ENCODE measurements at places on chromosomes 13 and 19.

GRCh38 chr19:35702223-35703012, 1.9 kb upstream of the ZBTB32 start:
- no peaks in the 10 kb centered on the region for H3K27me3 ChIP-seq
- peak overlapping the region; percentile 81 for H3K27ac ChIP-seq

DNA sequence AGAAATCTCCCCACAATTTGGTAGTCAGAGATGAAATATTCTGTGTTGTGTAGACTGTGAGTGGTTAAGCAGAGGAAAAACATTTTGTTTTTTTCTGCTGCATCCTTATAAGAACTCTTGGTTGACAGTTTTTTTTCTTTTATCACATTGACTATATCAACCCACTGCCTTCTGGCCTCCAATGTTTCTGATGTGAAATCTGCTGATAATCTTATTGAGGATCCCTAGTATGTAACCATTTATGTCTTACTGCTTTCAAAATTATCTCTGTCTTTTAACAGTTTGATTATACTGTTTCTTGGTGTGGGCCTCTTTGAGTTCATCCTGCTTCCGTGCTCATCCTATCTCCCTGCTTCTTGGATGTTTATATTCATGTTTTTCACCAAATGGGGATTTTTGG, 316.9 kb downstream of the MTUS2 start:
- no peaks in the 10 kb centered on the region for H3K27me3 ChIP-seq
- no peaks in the 10 kb centered on the region for H3K4me1 ChIP-seq
- H3K27ac ChIP-seq = no peak overlapping the region
- DNase-seq = no peak
- no peaks in the 10 kb centered on the region for H3K36me3 ChIP-seq

- no peak overlapping the region for H3K27ac ChIP-seq
- H3K36me3 ChIP-seq = no peaks in the 10 kb centered on the region
- DNase-seq = no peak
These were observed 45.4 kb upstream of the MYCBP2 start for GRCh38 chr13:77372275-77372674.

- no peaks in the 10 kb centered on the region for H3K27me3 ChIP-seq
- H3K36me3 ChIP-seq = no peaks in the 10 kb centered on the region
- no peak for DNase-seq
- no peak overlapping the region for H3K27ac ChIP-seq
- no peaks in the 10 kb centered on the region for H3K4me1 ChIP-seq
These were observed 25.7 kb downstream of the CCDC70 start for GRCh38 chr13:51887468-51887867.

DNA sequence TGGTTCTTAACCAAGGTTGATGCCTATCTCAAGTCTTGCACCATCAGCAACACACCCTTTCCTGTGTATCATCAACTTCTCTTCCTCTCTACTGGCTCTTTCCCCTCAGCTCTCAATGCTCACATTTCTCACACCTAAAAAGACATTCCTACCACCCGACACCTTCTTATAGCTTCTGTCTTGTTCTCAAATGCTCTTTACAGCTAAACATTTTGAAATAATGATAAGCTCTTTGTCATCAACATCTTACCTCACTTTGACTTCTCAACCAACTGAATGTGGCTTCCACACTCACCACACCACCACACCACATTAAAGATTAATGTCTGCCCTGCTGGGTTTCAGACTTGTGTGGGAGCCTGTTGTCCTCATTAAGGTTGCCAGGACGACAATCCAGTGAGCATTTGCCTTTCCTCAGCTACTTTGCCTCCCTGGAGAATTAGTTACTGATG, 67.8 kb downstream of the RXFP2 start:
- H3K27me3 ChIP-seq = no peaks in the 10 kb centered on the region
- H3K36me3 ChIP-seq = no peaks in the 10 kb centered on the region
- no peak overlapping the region for H3K27ac ChIP-seq
- H3K4me3 ChIP-seq = no peak overlapping the region

DNA sequence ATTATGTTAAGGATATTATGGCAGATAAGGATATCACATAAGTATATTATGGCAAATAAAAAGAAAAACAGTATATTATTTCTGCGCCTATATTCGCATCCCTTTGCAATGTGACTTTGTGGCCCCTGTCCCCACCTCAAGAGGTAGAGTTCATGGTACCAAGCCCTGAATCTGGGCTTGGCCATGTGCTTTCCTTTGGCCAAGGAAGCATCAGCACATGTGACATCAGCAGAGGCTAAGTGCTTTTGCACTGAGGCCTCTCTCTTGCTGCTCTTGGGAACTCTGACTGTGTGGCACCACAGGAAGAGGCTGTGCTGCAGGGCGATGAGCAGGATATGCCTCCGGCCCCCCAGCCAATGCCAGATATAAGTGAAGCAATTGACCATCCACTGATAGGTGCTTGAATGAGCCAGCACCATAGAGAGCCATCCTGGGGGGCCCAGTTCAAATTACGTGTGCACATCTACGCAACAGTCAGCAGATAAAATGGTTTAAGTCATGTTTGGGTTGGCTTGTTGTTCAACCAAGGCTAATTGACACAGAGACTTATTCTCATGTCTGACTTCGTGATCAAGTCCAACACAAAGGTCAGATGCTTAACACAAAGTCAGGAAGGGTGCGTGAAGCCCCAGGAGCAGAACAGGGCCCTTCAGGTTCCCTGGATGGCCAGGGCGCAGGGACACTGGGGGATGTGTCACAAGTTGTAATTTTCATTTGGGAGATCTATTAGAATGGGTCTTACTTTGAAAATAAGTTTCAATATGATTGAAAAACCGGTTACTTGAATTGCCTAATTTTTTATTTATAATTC, 173.3 kb downstream of the COL4A1 start:
- no peak overlapping the region for H3K27ac ChIP-seq
- no peaks in the 10 kb centered on the region for H3K36me3 ChIP-seq
- H3K4me1 ChIP-seq = peaks cover 19% of the 10 kb centered on the region
- H3K4me3 ChIP-seq = no peak overlapping the region
- no peak for DNase-seq
- no peaks in the 10 kb centered on the region for H3K27me3 ChIP-seq

DNA sequence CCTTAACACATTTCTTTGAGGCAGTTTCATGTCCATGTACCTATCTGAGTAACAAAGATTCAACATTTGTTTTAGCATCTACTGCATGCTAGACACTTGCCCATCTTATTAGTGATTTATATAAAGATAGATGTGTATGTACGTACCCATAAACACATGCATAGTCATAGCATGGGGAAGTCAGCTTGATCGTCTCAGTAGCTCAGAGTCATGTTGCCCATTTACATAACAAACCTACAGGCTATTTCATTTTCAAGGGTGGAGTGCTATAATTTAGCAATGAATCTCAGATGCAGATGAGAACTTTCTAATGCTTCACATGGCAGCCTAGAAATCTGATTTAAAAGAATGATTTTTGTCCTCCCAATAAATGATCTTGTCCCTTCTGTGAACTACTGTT, 23.5 kb downstream of the FLT1 start:
- no peak overlapping the region for H3K4me3 ChIP-seq
- no peaks in the 10 kb centered on the region for H3K36me3 ChIP-seq
- no peak for DNase-seq
- no peaks in the 10 kb centered on the region for H3K4me1 ChIP-seq

DNA sequence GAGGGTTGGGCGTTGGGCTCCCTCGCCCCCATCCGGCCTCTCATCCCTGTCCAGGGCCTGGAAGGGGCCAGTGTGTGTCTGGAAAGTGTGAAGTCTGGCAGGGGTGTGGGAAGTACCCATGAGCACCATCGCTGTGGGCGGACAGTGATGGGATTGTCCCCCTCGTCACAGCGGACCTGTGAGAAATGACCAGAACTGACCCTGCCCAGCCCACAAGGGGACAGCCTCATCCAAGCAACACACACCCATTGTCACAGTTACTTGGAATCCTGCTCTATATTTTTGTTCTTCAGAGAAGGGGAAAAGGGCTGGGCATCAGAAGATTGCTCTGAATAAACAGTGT, 18.6 kb downstream of the MCF2L start:
- DNase-seq = no peak
- no peaks in the 10 kb centered on the region for H3K36me3 ChIP-seq
- no peak overlapping the region for H3K27ac ChIP-seq
- peaks cover 48% of the 10 kb centered on the region for H3K4me1 ChIP-seq
- no peaks in the 10 kb centered on the region for H3K27me3 ChIP-seq

DNA sequence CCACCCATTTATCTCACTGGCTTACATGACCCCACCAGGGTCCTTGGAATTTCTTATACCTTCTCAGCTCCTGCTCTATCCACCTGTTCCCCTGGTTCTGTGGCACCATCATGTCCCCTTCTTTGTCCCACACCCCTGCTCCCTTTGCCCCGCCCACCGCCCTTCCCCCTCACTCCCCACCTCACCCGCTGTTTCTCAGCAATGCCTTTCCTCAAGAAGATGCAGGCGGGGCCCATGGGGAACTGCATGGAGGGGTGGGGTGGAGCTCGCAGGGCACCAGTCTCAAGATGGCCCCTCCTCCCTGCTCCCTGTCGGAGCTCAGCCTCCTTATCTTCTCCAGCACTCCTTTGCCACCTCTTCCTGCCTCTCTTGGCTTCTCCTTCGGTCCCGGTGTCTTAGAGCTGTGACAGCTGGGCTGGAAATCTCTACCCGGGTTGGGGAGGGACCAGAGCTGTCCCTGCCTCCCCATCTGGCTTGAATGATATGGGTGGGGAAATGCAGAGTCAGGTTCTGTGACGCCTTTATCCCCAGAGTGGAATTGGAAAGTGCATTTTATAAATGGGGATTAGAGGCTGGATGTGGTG, at the start of gene CABP5:
CABP5 (minus strand) TSS at position 405 of the 584 bp plus-strand sequence; CDS start at position 248, 157 bp downstream.
- peaks cover 15% of the 10 kb centered on the region for H3K36me3 ChIP-seq
- peaks cover 31% of the 10 kb centered on the region for H3K27me3 ChIP-seq
- no peak for DNase-seq
- H3K4me3 ChIP-seq = no peak within 1 kb of the TSS

GRCh38 chr13:21846605-21847004, 175.7 kb downstream of the FGF9 start:
- no peaks in the 10 kb centered on the region for H3K36me3 ChIP-seq
- no peak overlapping the region for H3K27ac ChIP-seq
- DNase-seq = no peak

DNA sequence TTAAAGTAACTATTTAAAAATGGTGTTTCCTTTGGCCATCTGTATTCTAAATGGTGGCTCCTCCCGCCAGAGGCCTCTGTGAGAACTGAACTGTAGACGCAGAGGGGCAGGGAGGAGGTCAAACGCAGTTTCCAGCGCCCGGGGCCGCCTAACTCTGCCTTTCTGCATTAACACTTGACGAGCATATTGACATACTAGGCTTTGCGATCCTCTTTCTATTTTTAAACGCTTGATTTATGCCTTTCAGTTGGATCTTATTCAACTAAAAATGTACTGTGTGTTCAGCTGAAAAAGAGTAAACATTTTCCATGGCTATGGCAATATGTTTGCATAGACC, 74.7 kb downstream of the SPACA7 start:
- H3K4me3 ChIP-seq = no peak overlapping the region
- peaks cover 40% of the 10 kb centered on the region for H3K27me3 ChIP-seq
- H3K36me3 ChIP-seq = no peaks in the 10 kb centered on the region
- no peak overlapping the region for H3K27ac ChIP-seq

DNA sequence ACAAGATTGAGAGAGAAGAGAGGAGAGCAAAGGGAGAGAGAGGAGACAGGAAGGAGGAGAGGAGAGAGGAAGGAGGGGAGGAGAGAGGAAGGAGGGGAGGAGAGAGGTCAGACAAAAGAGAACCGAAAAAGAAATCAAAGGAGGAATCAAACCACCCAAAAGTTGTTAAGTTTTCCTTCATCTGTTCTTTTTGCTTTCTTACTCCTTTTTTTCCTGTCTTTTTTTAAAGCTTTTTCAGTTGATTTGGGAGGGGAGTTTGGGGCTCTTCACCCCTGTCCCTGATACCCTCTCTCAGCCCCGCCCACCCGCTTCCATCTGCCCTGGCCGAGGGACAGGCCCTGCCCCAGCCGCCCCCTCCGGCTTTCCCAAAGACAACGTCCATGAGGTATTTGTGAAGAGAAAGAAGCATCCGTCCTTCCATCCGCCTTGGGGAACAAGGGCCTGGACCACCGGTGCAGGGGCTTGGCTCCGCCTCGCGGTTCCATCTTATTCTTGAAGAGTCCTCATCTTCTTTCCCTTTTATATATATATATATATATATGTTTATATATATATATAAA, 13.3 kb downstream of the ZNF574 start:
- H3K4me1 ChIP-seq = peaks cover 24% of the 10 kb centered on the region
- H3K36me3 ChIP-seq = peaks cover 5% of the 10 kb centered on the region
- no peaks in the 10 kb centered on the region for H3K27me3 ChIP-seq
- DNase-seq = no peak
- no peak overlapping the region for H3K4me3 ChIP-seq
- peak overlapping the region; percentile 49 for H3K27ac ChIP-seq

GRCh38 chr13:79904581-79904980, 423.6 kb downstream of the NDFIP2 start:
- H3K4me1 ChIP-seq = no peaks in the 10 kb centered on the region
- no peaks in the 10 kb centered on the region for H3K36me3 ChIP-seq
- H3K4me3 ChIP-seq = no peak overlapping the region
- H3K27me3 ChIP-seq = no peaks in the 10 kb centered on the region

- DNase-seq = peak; percentile 81
- peaks cover 12% of the 10 kb centered on the region for H3K4me1 ChIP-seq
- no peaks in the 10 kb centered on the region for H3K36me3 ChIP-seq
- no peak overlapping the region for H3K4me3 ChIP-seq
- no peak overlapping the region for H3K27ac ChIP-seq
These were observed 170.6 kb downstream of the FLT1 start for GRCh38 chr13:28324181-28324789.

DNA sequence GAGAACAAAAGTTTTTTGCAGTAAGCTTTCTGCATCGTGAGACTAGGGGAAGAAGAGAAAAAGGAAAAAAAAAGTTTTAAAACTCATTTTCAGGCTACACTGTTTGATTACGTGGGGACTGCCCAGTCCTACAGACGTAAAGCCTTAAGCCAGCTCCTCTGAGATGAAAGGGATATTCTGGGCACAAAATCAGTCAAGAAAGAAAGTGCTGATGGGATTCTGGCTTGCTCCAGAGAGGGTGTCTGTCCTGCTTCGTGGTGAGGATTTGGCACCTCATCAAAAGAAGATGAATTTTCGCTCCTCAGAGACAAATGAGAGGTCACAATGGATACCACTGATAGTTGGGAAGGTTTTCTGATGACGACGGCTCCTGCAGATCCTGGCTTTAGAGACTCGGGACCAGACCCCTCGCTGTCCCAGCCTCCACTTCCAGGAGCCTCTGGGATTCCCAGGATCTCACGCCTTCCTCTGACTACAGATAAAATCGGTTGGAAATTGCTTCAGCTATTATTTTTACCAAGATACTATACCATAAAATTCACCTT, 9.7 kb downstream of the TEX29 start:
- no peak overlapping the region for H3K4me3 ChIP-seq
- no peaks in the 10 kb centered on the region for H3K27me3 ChIP-seq
- no peaks in the 10 kb centered on the region for H3K4me1 ChIP-seq

All from stomach (tissue), 19 donors.